NCI-H1930 (cell line): ENCODE measurements at places on chromosomes 3 and 15.

GRCh38 chr3:120506076-120506827 lies 55.5 kb upstream of the FSTL1 start:
- DNase-seq, result no peak

DNA sequence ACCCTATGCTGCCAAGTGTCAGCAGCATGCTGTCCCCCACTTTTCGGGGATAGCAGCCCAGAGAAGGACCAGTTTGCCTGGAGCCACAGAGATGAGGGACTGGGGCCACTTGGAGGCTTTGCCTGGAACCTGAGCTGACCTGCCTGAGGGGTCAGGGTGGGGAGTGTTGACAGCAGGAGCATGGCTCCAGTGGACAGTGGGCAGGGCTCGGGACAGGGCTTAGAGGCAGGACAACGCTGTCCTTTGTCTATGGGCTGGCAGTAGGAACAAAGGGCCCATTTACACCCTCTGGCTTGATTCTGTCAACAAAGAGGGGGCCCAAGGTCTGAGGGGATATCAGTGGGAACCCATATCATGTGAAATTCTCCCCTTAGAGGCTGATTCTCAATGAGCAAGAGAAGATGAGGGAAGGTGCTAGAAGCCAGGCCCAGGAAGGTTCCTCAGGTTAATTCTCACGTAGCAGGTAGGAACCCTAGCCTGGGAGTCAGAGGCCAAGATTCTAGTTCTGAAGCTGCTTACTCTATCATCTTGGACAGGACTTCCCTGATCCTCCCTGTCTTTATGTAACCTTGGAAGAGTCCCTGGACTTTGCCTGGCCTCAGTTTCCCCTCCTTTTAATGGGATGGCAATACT lies 29.7 kb upstream of the HHATL start:
- DNase-seq, result no peak

- DNase-seq, result no peak
Measured at GRCh38 chr3:120072867-120073525, 21.3 kb downstream of the GSK3B start.

- DNase-seq, result no peak
Measured at GRCh38 chr15:69232765-69233164, 65.9 kb upstream of the PAQR5 start.

DNA sequence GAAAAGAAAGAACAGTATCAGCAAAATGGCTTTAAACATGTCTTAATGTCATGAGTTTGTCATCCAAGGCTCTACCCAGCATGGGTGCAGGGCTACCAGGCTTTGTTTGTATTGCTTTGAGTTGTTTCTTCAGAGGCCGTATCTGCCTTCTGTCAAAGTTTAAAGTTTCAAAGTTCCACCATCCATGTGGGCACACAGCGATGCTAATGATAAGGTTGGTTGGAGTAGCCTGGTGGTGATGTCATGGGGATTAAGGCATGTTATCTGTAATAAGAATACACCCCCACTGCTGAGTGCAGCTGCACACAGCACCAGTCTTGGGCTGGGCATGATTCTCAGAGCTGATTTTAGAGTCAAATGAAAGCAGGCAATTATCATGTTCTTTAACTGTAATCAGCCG lies 72.0 kb upstream of the LRTM1 start:
- no peak for DNase-seq

GRCh38 chr3:195186041-195186709 lies 84.8 kb downstream of the XXYLT1 start:
- DNase-seq, result no peak
